ENCODE measurements at places on chromosomes 16 and 17. TPM values are rescaled to one million over a fixed set of nuclear protein-coding genes. Genes with fewer than 3 reads are reported as not detected.

- no peak for DNase-seq
Measured at GRCh38 chr17:75498726-75499213, 16.6 kb downstream of the CASKIN2 start.

DNA sequence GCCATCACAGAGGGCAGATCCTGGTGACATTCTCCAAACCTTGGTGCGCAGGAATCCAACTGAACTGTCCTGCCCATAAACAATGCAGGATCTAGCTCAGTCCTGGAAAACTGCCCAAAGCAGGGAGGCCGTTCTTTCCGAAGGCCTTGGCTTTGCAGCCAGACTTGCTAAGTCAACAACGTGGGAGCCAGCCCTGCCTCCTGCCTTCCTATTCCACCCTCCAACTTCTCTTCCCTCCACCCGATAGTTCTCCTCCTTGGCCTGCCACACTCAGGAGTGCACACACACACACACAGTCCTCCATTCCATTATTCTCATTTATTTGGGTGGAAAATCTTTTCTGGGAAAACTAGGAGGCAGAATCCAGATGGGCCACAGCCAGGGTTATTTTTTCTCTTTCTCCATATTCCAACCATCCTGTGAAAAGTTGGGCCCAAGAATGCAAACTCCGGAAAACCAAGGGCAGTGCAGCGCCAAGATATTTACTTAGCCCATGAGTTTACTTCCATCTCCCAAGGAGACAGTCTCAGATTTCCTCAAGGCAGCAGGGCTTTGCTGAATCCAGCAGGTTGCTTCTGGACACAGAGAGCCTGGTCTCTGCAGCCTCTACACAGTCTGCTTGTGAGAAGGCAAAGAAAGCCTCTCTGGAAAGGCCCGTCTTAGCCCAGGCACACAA lies 15.8 kb downstream of the COPRS start:
- peak; percentile 81 for DNase-seq

DNA sequence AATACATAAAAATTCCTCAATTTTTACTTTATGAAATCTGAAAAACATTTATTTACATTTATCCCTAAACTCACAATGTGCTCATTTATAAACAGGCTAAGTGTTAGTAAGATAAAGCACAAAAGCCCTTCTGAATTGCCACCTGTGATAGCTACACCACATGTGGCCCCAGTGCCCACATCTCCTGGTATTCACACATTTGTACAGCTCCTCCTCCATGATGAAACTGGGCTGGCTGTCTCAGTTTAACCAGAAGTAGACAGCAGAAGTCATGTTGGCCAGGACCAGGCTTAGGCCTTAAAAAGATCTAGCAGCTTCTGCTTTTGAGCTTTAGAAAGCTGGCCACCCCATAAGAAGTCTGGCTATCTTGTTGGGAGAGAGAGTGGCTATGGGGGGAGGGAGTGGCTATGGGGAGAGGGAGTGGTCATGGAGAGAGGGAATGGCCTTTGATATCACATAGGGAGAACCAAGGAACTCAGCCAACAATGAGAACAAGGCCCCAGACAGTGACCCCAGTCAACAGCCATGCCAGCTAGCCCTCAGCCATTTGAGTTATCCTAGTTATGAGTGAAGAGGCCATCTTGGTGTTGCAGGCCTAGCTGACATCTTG lies 47.4 kb downstream of the CEP95 start:
- DNase-seq, result no peak

GRCh38 chr17:47948706-47949196 lies 7.4 kb downstream of the PNPO start:
- DNase-seq, result peak; percentile 63

DNA sequence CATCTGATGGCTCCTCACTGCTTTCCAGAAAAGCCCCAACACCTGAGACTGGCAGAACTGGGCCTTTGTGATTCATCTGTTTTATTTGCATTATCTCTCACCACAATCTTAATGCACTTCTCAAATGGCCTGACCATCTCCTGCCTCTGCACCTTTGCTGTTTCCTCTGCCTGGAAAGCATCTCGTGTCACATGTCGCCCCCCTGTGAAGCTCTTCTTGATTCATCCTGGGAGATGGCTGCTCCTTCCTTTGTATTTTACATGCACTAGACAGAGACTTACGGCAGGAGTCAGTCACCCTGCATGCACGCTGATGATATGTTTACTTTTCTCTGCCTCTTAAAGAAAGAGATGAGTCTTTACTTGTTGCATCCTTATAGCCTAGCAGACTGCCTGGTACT lies 30.0 kb downstream of the HNF1B start:
- no peak for DNase-seq

- DNase-seq, result peak; percentile 44
Measured at GRCh38 chr17:33750943-33751701, 458.0 kb upstream of the ASIC2 start.

The IRF8 gene
- total RNA-seq, result 121 TPM
